ENCODE measurements at places on chromosomes 11 and 22.

DNA sequence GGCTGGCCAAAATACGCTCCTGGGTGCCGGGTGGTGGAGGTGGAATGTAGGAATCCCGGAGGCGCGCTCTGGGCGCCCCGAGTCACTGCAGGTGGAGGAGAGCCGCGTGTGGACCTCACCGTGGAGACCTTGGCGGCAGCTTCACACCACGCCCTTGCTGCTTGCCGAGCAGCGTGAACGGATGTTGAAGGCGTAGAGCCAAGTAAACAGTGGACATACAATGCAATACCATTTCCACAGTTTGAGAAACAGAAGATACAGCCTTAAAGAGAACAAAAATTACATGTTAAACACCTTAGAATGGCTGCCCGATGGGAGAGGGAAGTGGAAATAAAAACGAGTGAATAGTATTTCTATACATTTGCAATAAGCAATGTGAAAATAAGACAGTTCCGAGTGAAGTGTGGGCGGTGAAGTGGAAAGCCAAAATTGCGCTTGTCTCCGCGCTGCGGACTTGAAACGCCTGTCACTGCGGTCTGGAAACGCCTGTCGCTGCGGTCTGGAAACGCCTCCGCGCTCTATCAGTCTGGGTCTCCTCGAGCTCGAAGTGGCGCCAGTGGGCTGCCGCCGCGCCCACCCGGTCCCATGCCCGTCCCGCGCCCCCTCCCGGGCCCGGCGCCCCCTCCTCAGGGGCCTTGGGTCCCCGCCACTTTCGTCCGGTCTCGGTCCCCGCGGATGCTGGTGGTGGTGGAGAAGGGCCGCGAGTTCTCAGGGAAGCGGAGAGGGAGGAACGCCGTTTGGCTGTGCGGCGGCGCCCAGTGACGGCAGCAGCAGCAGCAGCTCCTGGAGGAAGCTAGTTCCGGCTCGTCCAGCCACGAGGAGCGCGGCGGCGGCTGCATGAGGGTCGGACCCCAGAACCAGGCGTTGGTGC is 1.6 kb downstream of the NCR3LG1 start:
- peak; percentile 76 for DNase-seq

GRCh38 chr22:22712092-22712658 is 67.8 kb downstream of the GGTLC2 start:
- DNase-seq, result no peak

GRCh38 chr22:17633217-17633997 is 4.9 kb upstream of the ATP6V1E1 start:
- no peak for DNase-seq

GRCh38 chr22:48888466-48889208 is 939.0 kb downstream of the BRD1 start:
- DNase-seq, result no peak

DNA sequence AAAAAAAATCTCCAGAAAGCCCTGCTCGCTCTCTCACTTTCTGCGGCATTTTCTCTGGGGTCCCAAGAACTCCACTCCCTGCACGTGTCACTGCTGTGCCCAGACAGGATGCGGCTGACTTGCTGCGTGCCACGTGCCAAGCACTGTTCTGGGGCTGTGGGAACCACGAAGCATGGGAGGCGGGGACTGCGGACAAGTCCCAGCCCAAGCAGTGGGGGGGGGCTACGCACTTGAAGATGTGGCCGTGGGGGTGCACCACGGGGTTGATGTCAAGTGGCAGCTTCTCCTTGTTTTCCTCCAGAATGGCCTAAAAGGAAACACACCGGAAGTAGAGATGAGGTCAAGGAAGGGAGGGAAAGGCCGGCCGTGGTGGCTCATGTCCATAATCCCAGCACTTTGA is 10.8 kb downstream of the TTLL12 start:
- no peak for DNase-seq

GRCh38 chr11:325796-326591 is 5.3 kb upstream of the IFITM3 start:
- no peak for DNase-seq

- DNase-seq, result no peak
These were observed 1.7 kb downstream of the EP300 start for GRCh38 chr22:41094041-41094593.

- DNase-seq, result no peak
These were observed 44.8 kb upstream of the ISX start for GRCh38 chr22:35021161-35021560.

- DNase-seq, result no peak
These were observed 93.9 kb upstream of the MTMR2 start for GRCh38 chr11:96017856-96018255.

- DNase-seq, result no peak
These were observed 2.9 kb downstream of the BCR start for GRCh38 chr22:23183061-23183698.

- no peak for DNase-seq
These were observed 47.7 kb downstream of the DKK3 start for GRCh38 chr11:11960687-11961086.

DNA sequence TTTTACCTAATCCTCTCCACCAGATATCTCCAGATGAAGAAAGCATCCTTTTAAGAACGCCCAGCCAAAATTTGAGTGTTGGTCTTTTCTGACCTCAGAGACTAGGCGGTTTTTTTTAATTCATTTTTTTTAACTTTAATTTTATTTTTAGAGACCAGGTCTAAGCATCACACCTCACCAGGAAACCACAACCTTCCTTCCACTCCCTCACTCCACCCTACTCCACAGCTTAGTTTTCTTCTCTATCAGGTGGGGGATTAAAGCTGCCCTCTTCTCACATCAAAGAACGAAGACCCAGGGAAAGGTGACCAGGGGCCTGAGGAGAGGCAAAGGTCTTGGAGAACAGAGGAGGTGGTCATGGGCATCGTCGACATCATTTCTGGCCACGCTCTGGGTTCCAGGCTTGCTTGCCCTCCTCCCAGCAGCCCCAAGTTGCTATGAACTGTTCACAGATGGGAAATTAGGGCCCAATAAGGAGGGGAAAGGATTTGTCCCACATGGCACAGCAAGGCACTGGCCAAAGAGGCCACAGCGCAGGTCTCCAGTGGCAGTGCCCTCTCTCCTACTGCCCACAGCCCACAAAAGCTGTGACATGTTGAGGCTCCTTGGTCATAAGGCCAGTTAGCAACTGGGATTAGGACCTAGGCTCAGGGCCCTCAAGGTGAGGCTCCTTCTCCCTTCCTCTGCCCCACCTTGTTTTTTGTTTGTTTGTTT is 1.4 kb upstream of the PEX16 start:
- DNase-seq, result no peak

- peak; percentile 48 for DNase-seq
These were observed at the start of gene PRAME for GRCh38 chr22:22558972-22559603. TSS of gene PRAME (minus strand) at chr22:22559265. CDS start at chr22:22556832, 2,433 bp downstream.

DNA sequence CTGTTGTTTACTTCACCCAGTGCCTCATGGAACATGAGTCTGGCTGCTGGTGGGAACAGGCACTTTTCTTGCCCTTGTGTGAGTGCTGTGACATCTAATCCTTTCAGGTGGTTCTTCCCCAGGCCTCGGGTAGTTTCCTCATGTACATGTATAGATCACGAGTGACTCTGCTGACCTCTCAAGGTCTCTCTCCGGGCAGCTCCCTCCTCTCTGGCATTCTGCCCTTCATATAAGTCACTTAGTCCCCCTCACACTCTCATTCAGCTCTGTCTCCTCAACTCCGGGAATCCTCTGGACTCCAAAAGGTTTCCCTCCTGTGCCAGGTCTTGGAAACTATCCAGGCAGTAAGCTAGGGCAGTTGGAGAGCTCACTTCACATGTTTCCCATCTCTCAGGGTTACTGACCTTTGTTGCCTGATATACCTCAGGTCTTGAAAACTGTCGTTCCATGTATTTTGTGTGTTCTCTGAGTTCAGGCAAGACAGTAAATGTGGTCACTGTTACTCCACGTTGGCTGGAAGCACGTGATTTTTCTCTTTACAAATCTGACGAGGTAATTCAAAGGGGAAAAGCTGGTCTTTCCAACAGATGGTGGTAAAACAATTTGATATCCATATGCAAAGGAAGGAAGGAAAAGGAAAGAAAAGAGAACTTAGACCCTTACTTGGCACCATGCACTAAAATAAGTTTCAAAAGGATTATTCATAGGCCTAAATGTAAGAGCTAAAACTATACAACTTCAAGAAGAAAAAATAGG is 40.5 kb upstream of the PITPNB start:
- DNase-seq, result no peak

DNA sequence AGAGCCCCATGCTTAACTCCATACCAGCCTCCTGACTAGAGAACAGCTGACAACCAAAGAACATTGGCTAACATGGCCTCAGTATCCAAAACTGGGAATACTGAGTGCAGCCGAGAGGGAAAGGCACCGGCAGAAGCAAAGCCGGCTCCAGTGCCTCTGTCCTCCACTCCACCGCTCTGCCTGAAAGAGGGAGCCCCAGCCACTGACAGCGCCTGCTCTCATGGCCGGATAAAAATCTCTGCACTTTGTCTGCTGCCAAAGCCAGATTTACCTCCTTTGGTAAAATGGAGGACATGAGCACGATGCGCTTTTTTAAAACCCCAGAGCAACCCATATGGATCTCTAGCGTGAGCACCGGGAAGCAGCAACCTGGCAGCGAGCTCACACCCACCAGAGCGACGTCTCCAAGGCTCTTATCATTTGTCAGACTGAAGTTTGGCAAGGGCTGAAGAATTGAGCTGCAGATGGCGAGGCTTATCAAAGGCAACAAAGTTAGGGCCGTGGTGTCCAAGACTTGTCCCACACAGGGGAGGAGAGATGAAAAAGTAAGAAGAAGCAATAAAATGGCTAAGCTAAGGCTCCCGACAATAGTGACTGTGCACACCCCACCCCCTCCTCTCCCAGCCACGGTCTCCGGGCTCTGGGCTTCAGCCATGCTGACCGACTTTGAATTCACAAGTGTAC is 71.4 kb downstream of the EFCAB6 start:
- no peak for DNase-seq

GRCh38 chr11:33670250-33671011 is 30.2 kb downstream of the C11orf91 start:
- DNase-seq, result no peak

GRCh38 chr11:132777067-132777975 is 755.0 kb downstream of the OPCML start:
- DNase-seq, result no peak

GRCh38 chr11:93288767-93289166 is 41.8 kb upstream of the DEUP1 start:
- DNase-seq, result no peak

DNA sequence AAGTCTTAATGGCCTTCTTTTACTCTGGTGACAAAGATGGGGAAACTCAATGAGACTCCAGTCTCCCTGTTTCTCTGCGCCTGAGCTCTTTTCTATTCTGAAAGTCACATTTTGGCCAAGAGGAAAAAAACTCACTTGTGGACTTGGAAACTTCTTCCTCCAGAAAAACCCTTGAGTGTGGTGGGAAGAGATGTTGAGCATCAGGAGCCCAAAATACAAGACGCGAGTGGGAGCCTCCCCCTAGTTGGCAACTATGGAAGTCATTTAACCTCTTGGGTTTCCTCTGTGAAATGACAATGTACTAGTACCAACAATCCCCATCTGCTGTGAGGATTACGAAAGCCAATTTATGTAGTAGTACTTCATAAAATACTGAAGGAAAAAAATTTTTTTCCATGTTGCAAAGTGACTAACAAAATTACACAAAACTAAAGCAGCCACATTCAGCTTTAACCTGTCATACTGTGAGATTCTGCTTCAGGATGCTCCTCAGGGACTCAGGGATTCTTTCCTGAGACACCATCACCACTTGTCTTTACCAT is 524 bp upstream of the SLC25A17 start:
- no peak for DNase-seq

- no peak for DNase-seq
These were observed 2.3 kb upstream of the ST3GAL4 start for GRCh38 chr11:126352934-126353801.

DNA sequence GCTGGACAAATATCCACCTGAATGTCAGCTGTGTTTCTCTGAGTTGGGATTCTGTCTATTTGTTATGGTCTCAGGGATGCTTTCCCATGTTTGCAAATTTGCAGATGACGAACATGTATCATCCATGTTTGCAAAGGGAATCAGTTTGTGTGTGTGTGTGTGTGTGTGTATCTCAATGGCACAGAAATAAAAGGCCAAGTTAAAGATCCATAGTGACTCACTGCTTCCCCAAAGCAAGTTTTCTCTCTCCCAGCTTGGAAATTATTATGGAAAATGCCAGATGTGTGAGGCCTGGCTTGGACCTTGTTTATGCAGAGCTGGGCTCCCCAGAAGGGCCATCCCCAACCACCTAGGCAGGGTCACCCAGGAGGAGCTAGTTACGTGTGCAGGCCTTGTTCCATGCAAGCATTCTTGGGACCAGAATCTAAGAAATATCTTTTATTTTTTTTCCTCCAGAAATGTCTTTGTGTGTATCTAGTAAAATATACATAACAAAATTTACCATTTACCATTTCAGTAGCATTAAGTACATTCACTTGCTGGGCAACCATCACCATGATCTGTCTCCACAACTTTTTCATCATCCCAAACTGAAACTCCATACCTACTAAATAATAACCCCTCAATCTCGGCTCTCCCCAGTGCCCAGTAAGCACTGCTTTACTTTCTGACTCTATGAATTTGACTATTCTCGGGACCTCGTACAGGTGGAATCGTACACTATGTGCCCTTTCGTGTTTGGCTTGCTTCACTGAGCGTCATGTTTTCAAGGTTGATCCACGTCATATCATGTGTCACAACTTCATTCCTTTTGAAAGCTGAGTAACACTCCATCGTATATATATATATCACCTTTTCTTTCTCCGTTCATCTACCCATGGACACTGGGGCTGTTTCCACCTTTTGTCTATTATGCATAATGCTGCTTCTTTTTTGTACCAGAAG is 56.6 kb upstream of the WNT7B start:
- no peak for DNase-seq

DNA sequence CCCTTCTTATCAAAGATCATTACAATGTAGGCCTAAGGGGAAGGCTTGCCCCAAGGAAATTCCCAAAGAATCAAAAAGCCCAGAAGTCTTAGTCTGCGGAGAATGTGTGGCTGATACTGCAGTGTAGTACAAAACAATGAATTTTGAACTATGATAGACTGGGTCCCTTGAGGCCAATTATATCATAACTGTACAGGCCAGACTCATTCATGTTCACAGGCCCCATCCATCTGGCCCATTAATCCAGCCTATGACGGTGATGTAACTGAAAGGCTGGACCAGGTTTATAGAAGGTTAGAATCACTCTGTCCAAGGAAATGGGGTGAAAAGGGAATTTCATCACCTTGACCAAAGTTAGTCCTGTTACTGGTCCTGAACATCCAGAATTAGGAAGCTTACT is 35.2 kb downstream of the IGLL1 start:
- DNase-seq, result no peak

DNA sequence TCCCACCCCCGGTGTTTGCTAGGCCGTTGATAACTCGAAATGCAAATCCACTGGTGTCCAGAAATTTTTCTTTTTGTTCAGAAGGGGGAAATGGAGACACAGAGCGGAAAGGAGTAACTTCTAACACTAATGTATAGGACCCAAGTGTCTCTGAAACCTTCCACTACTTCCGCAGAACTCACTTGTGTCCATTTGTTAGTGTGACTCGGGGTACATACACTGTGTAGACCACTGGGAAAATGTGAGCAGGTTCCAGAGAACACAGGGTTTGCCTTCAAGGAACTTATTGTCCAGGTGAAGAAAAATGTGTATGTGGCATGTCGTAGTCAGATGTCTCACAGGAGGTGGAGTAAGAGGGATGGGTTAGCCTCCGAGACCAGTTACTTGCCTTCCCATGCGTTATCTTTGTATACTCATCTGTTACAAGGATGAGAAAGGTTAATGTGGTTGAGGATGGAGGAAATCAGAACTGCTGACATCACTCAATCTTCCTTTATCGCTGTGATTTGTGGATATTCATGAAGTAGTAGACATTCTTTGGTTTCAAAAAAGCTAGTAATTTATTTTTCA is 857 bp downstream of the ARCN1 start:
- DNase-seq, result no peak

- no peak for DNase-seq
These were observed 46.9 kb upstream of the SYT9 start for GRCh38 chr11:7204778-7205177.

GRCh38 chr11:93329936-93330445 is 551 bp upstream of the DEUP1 start:
- DNase-seq, result no peak

All from stimulated activated CD4-positive, alpha-beta T cell treated with anti-CD3 and anti-CD28 coated beads, TNF-alpha, amount 100 ng/mL, for 24 hours (primary cell).